Stimulated activated CD8-positive, alpha-beta memory T cell treated with anti-CD3 and anti-CD28 coated beads, Interleukin-4, amount 100 ng/mL, for 4 hours (primary cell): ENCODE measurements at places on chromosomes 3 and 15.

- no peak for DNase-seq
Measured at GRCh38 chr3:192038726-192039125, 577.8 kb downstream of the PYDC2 start.

DNA sequence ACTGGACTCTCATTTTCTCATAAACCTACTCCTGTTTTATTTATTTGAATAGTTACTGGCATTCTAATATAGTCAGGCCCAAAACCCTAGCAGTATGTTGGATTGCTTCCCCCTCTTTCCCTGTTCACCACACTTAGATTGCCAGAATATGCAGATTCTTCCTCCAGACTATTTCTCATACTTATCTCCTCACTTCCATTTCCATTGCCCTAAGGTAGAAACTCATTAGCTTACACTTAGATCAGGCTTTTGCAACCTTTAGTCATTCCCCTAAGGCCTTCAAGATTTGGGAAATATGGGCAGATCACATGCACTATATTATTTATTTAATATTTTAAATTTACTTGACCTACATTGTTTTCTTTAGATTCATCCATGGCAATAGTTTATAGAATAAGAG, 98.9 kb downstream of the MEIS2 start:
- DNase-seq: no peak

DNA sequence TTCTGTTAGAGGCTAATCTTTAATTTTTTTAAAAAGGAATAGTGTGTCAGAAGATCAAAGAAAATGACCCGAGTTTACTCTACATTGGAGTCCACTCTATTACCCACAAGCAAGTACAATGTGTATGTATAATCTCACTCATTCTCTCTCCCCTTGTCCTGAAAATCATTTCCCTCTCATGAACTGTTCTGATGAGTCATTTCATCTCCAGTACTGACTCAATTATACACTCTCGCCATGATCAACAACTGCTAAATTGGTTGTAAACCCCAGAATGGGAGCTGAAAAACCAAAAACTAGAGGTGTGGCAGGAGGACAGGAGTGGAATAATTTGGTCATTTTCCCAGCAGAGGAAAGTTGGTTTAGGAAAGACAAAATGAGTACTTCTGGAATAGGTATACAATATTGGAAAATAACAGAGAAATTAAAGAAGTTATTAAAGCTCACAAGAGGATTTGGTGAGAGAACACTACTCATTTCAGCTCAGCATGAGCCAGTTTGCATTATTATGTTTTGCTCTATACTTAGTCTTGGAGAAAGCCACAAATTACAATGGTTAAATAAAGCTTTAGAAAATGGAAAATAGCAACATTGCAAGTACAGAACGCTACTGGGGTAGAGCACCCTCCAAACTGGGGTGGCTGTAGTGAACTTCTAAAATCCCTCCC, 144.3 kb upstream of the PFN2 start:
- no peak for DNase-seq

- DNase-seq: no peak
Measured at GRCh38 chr3:17125738-17126442, 241.1 kb downstream of the PLCL2 start.

DNA sequence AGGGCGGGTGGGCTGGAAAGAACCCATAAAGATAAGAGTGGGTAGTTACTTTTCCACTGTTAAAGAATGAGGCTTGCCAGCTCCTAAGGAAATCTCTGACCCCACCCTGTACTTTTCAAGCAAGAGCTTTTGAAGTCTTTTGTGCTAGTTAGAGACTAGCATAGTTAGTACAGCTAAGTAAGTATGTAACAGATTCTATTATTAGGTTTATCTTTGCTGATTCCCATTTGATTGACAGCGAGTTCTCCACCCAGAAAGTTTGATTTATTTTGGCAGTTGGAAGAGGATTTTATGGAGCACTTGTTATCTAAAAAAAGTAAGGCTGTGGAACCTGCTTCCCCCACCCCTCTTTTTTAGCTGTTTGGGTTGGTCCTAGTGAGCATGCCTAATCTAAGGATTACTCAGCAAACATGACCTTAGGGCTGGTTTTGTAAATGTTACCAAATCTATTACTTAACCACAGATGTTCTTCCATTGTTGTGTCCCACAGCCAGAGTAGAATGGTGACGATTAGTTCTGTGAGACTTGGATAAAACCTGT, 57.6 kb downstream of the FNDC3B start:
- no peak for DNase-seq

DNA sequence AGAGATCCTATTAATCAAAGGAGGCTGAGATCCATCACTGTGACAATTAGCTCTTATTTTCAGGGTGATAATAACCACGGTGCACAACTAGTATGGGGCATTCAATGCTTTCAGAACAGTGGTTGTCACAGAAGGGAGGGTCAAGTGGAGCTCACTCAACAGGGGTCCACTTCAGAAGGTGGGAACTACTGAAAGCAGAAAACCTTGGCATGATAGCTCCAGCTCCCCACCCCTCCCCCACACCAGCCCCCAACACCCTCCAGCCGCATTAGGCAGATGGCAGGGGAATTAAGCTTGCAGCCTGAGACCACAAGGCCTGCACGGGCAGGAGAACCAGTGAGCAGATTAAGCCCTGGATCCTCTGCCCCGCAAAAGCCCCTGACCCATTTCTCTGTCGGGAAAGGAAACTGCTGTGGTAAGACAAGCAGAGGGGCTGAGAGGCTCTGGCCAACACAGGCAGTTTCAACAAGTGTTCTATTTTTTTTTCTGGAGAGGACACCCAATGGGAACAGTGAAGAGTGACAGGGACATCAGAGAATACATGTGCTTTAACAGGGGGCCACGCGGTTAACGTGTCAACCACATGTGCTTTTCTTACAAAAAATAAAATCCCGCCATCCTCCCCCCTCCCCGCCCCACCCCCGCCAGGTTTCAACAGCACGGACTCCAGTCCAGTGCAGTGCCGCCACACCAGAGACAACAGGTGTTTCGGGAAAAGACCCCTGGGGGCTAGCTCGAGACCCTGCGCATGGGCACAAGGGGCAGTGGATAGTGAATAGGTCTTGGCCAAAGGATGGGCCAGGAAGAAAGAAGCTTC, 997 bp downstream of the FYCO1 start:
- peak; percentile 31 for DNase-seq

GRCh38 chr3:31431321-31431720, 101.4 kb upstream of the STT3B start:
- no peak for DNase-seq

- no peak for DNase-seq
Measured at GRCh38 chr15:60414016-60414682, 16.4 kb upstream of the ANXA2 start.

- no peak for DNase-seq
Measured at GRCh38 chr3:135558906-135559305, 406.6 kb upstream of the PPP2R3A start.

GRCh38 chr3:88013592-88013991, 45.2 kb downstream of the CGGBP1 start:
- DNase-seq: no peak

GRCh38 chr3:196625331-196625730, 14.2 kb upstream of the NRROS start:
- no peak for DNase-seq

GRCh38 chr3:140052771-140053702, 118.1 kb downstream of the CLSTN2 start:
- no peak for DNase-seq

DNA sequence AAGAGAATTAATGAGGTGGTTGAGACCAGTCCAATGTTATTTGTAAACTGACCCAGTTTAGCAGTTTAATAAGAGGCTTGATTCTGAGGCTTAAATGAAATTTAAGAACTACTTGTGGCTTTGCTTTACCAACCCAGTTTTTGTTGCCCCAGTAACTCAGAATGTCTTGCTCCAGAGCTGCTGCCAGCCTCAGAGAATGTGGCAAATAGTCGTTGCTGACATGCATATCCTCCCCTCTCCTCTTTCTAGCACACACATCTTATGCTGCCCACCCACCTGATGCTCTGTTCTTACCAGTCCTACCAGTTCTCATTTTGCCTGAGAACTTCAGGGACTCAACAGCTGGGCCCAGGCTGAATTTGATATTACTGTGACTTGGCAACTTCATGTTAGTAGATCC, 92.4 kb upstream of the TSC22D2 start:
- no peak for DNase-seq

DNA sequence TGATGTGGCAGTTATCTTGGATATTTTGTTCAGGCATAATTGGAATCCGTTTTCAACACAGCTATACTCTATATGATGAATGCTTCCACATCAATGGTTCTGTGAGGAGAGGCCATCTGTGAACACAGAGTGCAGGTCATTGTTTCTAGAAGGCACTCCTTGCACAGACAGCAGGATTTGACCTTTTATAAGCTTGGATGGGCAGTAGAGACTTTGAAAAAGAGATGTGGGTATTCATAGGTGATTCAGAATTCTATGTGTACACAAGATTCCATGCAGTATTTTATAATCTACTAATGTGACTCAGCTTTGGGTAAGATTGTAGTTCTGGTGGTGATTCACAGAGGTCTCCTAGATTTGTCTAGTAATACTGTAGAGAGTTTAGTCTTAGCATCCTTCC, 12.5 kb downstream of the ARPP21 start:
- no peak for DNase-seq

GRCh38 chr3:168117059-168117458, 21.3 kb upstream of the GOLIM4 start:
- DNase-seq: no peak

DNA sequence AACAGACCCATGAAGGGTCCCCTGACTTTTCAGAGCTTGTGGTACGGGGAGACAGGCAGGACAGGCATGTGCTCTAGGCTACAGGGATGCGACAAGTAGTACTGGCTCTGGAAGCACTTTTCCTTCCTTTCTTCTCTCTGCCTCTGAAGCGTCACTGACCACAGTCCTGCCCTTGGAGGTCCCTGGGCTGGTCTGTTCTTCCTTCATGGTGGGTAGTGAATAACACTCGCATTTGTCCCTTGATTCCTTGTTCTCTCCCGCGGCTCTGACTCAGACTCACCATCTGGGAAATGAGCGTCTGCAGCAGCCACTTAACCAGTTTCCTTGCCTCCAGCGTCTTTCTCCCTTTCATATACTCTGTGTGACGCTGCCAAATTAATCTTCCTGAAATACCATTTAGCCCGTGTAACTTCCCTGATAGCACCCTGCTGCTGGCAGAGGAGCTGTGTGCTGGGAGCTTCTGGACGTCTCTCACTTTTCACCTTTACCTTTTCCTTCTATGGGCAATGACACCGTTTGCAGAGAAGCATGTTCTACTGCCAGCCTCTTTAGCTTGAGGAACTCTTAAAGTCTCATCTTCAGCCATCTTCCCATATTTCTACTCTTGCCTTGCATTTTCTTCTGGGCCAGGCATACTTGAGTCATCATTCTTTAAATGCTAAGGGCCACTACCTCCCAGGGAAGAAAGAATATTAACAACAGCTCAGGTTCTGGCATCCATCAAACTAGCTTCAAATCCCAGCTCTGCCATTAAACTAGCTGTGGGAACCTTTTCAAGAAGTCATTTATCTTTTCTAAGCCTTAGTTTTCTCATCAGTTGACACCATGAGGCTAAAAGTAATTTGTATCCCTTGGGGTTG, 33.6 kb downstream of the TMEM45A start:
- DNase-seq: no peak

- DNase-seq: no peak
Measured at GRCh38 chr15:57146506-57147201, 228.2 kb downstream of the TCF12 start.

DNA sequence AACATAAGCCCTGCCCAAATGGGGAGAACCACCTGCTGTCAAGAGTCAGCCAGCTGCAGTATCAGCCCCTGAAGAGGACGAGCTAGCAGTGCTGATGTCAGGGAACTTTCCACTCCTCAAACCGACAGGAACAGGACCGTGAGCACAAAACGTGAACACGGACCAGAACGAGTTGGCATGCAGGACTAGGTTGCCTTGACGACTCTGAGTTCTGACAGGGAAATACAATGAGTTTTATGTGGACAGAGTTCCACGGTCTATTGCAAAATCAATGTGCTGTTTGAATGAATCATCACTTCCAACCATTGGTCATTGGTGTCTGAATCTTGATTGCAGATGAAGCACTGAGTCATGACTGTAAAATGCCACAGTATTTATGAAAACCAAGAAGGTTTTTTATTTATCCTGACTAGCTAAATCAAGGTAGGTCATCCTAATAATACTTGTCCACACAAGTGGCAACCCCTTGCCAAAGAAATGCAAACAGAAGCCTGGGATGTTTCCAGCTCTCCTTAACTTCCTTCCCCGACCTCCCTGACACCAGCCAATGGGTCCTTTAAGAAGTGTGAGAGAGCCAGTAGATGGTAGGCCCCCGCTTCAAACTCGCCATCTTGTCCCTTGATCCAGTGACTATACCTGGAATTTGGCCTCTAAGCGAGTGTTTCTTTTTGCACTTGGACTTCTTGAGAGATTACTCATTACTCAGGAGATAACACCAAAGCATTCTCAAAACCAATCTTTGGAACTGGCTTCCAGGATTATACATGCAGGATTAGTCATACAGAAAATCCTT, 119.6 kb downstream of the ASB7 start:
- no peak for DNase-seq

DNA sequence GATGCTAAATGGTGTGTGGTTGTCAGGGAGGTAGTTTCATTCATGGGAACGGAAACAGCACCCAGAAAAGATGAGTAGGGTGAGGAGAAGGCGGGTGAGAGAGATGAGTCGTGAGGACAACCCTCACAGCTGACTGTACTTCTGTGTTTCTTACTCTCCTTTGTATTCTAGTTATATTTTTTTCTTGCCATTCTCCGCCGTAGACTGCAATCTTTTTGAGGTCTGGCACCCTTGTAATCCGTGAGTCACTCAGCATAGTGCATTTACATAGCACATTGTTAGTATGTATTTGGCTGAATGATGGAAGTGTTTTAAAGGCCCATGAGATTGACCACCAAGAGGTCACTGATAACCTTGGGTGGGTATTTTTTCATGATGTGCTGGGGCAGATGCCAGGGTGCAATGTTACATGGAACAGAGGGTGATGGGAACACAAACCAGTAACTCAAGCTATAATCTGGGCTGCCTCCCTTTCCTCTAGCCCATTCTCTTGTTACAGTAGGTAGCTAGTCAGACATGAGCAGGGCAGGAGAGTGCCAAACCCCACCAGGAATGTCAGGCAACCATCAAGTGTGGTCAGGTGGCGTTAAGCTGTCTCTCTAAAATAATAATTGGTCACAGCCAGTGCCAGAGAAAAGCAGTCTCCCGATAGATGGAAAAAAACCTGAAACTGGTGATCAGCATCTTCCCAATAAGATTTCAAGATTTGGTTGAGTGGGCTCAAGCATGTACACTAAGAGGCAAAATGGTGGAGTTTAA, 18.8 kb upstream of the DGKG start:
- DNase-seq: no peak

- no peak for DNase-seq
Measured at GRCh38 chr3:135966271-135966961, 888 bp downstream of the PPP2R3A start.

GRCh38 chr3:8110966-8111798, 390.4 kb upstream of the LMCD1 start:
- DNase-seq: no peak

DNA sequence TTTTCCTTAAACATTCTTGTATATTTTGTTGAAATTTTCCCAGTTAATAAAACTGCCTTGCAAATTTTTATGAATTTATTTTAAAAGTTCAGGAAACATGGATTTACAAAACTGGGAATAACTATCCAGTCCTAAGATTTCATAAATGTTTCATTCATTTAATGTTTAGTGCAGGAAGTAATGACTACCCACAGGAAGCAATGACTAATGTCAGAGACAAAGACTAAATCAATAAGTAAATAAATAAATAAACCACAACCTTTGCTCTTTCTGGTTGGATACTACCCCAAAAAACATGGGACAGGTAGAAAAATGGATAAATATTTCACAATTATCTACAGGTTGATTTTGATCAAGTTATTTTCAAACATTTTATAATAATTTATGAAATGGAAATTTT, 48.8 kb upstream of the TMCO5A start:
- no peak for DNase-seq
